ENCODE measurements at places on chromosomes 7 and 10.

DNA sequence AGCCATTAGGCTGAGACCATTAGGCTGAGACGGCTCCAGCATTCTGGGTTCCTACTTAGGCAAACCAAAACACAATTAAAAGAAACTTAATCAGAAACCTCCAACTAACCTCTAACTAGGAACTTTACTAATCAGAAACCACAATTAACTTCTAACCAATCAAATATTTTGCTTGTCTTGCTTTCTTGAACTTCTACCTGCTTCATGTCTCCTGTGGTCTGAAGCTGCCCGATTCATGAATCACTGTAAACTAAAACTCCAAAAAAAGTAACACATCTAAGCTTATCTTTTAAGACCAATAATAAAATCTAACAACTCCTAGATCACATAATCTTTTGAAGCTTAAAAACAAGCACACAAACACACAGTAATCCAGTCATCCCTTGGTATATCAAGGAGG, 76.1 kb downstream of the PDSS1 start:
- DNase-seq = no peak

GRCh38 chr10:25938405-25938804, 4.4 kb downstream of the MYO3A start:
- DNase-seq = no peak

DNA sequence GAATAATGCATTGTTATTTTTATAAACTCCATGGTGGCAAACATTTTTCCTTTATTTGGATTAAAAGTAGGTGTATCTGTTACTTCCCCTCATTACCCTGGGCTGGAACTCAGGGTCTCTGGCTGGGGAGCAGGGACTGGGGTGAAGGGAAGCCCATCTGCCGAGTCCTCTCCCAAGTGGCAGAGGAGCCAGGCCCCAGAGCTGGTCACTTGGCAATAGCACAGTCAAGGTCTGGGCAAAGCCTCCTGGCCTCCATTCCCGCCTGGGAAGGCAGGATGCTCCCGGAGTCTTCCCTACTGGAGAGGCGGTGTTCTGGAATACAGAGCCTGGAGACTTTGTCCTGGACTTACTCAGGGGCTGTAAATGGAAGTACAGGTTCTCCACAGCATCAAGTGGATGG, 76.2 kb downstream of the CDH23 start:
- DNase-seq = no peak

DNA sequence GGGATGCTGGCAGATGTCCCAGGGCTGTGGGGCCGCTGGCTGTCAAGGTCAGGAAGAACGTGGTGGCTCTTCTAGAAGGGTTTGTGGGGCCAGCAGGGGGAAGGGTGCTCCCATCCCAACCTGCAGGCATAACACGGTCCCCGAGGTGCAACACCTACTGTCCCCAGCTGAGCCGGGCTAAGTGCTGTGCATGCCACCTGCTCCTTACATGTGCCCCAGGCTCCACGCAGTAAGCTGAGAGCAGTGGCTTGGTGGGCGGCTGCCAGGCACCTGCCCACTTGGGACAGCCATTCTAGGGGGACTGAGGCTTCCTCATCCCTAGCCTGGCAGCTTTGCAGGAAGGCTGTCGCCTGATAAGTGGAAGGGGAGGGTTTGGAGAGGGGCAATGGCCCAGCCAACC, 14.2 kb upstream of the ZNF735 start:
- DNase-seq = no peak

- peak; percentile 95 for DNase-seq
Observed at GRCh38 chr7:48298779-48299178, 127.5 kb downstream of the ABCA13 start.

- no peak for DNase-seq
Observed at GRCh38 chr10:93757801-93758507, at the start of gene LGI1. TSS of gene LGI1 (plus strand) at chr10:93757936. CDS start at chr10:93758145, 209 bp downstream.

DNA sequence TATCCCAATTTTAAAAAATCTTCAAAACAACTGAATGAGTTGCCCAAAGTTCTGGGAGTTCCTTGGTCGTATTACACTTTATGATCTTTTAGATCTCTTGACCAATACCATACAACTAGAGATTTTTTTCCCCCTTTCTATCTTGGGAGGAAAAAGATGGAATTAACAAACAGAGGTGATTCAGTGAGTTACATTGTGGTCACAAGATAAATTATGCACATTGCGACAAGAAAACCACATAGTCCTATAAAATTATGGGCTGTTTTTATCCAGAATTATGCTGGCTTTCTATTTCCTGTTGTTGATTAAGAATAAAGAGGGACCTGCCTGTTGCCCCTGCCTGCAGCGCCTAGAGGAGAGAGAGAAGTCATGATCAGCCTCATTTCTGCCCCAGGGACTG, 8.2 kb upstream of the SGPL1 start:
- no peak for DNase-seq

- peak; percentile 27 for DNase-seq
Observed at GRCh38 chr7:113764401-113765035, 154.3 kb downstream of the PPP1R3A start.

DNA sequence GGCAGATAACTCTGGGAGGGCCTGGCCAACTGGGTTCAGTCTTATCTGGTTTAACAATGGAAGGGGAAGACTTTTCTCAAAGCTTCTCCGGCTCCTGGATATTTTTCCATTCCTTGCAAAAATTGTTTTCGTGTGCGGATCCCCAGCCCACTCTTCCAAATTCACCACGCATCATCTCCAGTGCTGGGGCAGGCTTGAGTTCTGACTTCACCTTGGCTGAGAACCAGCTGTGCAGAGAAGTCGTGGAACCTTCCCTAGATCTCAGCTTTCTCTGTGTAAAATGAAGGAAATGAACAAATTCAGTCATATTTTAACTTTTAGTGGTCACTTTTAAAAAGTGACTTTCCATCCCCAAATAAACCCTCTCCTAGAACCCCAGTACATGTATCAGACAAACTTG, 297.0 kb downstream of the TCF7L2 start:
- no peak for DNase-seq

GRCh38 chr7:46663025-46663424, 742.0 kb upstream of the IGFBP3 start:
- no peak for DNase-seq

- no peak for DNase-seq
Observed at GRCh38 chr7:11524476-11525397, 307.3 kb downstream of the THSD7A start.

GRCh38 chr10:43090188-43090587, 13.3 kb downstream of the RET start:
- DNase-seq = no peak

GRCh38 chr7:116495736-116496135, 3.8 kb upstream of the CAV2 start:
- no peak for DNase-seq

GRCh38 chr10:118568327-118568848, 27.1 kb downstream of the PRLHR start:
- DNase-seq = peak; percentile 67

- DNase-seq = no peak
Observed at GRCh38 chr10:7817576-7817975, 729 bp upstream of the TAF3 start.

- DNase-seq = no peak
Observed at GRCh38 chr7:111272092-111272491, 181.2 kb downstream of the LRRN3 start.

DNA sequence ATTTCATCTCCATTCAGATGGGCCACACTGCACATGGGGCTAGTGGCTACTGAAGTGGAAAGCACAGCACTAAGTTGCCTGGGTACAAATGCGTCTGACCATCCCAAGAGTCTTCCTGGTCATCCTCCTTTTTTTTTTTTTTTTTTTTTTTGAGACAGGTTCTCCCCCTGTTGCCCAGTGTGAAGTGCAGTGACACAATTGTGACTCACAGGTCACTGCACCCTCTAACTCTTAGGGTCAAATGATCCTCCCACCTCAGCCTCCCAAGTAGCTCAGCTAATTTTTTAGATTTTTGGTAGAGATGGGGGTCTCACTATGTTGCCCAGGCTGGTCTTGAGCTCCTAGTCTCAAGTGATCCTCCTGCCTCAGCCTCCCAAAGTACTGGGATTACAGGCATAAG, 3.4 kb upstream of the TRRAP start:
- DNase-seq = no peak

DNA sequence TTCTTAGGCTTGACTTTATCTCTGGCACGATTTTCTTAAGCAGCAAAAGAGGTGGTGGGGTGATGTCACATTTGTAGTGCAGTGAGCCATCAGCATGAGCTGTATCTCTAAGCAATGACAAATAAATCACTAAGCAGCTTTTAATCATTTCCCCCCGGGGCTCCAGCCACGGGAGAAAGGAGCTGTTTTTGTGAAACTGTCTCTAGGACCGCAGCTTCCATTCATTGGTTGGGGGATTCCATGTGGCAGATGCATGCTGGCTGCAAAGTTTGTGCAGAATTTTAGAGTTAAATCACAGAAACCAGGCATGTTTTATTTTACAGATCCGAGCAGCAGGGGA, 464 bp downstream of the KIAA1217 start:
- DNase-seq = no peak

GRCh38 chr7:379456-380138, 89.6 kb downstream of the FOXL3 start:
- no peak for DNase-seq

DNA sequence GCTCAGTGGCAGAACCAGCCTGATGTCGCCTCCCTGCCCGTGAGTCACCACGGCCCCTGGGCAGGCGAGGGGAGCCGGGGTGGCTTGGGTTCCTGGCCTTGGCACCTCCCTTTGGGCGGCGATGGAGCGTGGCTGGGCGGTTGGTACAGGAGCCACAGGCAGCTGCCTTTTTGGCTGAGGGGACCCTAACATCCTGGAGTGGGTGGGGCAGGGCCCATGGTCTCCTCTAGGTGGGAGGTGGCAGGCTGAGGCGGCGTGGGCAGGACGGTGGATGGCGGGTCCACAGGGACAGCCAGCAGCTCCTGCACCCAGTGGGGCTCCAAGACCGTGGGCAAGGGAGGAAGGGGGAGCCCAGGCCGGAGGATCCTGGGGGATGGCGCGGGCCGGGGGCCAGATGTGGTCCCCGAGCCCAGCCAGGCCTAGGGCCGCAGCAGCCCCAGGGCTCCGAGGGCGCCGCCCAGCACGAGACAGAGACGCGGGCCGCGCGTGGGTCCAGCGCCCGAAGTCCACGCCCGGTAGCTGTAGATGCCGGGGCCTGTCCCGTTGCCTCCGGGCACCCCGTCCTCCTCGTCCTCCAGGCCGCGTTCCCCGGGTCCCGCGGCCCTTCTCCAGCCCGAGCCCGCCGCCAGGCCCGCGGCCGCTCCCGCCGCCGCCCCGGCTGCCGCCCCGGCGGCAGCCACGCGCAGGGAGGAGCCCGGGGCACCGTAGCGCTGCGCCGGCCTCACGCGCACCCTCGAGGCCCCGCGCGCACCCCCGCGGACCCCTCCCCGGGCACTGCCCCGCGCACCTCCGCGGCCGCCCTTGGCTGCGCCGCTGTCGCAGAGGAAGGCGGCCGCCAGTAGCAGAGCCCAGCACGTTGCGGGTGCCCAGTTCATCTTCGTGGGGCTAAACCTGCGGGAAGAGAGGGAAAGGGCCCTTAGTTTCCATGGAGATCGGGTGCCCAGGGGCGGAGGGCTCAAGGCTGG, 1.3 kb downstream of the SPRN start:
- DNase-seq = no peak

DNA sequence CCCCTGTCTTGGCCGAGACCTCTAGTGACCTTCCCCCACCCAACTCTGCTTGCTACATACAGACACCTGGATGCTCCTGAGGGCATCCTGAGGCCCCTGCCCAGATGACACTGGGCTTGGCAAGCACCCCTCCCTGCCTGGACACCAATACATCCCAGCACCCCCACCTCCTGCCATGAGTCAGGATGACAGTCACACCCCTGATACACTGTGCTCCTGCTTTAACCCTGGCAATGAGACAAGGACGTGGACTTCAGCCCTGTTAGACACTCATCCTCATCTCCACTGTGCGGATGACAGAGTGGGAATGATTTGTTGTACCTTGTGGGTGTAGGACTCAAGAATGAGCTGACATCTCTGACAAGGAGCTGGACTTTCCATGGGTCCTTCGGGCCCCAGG, 186.3 kb upstream of the ADCY1 start:
- no peak for DNase-seq

GRCh38 chr7:93142127-93142526, 6.1 kb downstream of the SAMD9L start:
- DNase-seq = peak; percentile 64

DNA sequence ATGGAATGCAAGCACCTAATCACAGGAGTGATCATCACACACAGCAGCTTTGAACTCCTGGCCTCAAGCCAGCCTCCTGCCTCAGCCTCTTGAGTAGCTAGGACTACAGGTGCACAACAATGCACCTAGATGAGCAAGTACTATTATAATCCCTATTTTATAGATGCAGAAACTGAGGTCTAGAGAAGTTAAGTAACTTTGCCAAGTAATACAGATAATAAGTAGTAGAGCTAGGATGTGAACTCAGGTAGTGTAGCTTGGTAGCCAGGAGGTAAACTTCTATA, 33.7 kb downstream of the DNAJC12 start:
- no peak for DNase-seq

GRCh38 chr10:4804465-4804864, 21.5 kb upstream of the AKR1E2 start:
- DNase-seq = peak; percentile 66

DNA sequence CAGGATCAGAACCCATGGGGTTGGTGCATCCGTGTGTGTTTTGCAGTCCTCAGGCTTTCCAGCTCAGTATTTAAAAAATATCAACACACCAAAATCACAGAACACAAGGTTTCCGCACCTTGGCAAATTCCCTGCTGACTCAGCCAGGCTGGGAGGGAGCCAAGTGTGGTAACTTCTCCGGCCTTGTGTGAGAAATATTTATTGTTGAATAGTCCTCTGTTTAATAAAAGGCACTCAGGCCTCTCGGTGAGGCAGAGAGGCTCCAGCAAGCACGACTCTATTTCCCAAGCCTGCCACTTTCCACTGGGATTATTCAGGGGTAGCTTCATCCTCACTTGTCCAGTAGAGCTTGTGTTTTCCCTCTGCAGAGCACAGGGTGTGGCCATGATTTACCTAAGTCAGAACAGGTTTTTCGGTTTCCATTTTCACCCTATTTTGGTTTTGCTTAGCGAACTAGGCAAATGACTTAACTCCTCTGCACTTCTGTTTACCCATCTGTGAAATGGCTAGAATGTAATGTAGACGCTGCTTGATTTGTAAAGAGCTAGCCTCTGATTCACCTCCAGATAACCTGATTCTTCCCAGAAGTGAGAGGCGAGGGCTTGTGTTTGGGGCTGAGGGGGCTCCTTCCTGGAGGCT, 13.0 kb upstream of the CHST15 start:
- no peak for DNase-seq

All from HCEC 1CT (cell line).